Activated B cell treated with CpG ODN at 0.5 μM for 24 hours (primary cell): ENCODE measurements at places on chromosomes 16 and 17.

DNA sequence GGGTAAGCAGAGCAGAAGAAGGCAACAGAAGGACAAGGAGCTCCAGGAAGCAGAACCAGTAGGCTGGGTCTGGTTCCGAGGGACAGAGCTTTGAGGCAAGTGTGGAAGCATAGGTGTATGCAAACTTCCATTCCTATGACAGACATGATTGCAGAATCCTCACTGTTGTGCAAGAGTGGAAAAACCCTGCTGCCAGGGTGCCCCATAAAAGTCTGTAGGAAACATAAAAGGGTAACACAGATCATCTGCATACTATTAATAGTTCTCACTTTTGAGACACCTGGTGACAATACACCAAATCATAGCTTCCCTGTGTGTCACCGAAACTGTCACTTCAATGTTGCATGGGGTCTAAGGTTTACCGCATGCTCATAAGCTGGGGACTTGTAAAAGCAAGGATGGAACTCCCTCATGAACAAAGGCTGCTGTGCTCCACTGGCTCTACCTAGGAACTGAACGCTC is 39.7 kb downstream of the ARHGAP17 start:
- DNase-seq, result no peak

- DNase-seq, result no peak
These were observed 85.7 kb downstream of the CMIP start for GRCh38 chr16:81530296-81530721.

GRCh38 chr16:85820604-85821372 is 21.3 kb downstream of the COX4I1 start:
- no peak for DNase-seq

DNA sequence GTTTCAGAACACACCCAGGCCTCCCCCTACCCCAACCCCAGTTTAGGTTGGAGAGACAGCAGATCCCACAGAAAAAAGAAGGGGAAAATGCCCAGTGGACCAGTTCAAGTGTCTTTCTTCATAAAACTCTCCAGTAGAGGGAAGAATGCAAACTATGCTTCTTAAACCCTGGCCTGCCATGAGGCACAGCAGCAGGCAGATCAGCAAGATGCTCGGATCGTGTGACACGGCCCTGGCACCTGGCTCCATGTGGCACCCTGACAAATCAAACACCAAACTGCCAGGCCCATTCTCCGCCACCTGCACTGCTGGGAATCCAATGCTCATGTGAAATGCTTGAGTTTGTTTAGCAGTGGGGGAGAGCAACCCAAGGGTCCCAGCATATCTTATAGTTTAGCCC is 166.8 kb downstream of the SOX9 start:
- no peak for DNase-seq

DNA sequence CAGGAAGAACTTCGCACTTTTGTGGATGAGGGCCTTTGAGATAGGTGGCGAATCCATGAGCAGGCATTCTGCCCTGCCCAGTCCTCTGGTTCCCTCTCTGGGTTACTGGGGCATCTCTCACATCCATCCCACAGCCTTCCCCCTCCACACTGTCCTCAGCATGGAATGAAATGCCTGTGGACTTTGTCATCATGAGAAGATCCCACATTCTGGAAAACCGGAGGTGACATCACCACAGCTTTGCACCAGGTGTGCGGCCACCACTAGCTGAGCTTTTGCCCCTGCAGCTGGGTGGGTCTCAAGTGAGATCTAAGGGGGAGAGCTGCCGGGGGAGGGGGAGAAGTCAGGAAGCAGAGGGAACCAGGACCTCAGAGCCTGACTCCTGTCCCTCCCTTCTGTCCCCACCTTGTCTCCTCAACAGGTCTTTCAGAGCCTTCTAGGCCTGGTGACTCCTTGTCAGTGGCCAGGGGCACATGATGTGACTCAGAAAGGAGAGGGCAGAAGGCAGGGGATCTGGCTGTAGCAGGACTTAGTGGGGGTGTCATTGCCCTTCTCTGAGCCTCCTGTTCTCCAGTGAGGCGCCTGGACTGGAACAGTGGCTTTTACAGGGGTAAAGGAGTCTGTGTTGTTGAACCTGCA is 40.0 kb upstream of the DLX4 start:
- DNase-seq, result no peak
